ENCODE measurements at places on chromosomes 6 and 20.

DNA sequence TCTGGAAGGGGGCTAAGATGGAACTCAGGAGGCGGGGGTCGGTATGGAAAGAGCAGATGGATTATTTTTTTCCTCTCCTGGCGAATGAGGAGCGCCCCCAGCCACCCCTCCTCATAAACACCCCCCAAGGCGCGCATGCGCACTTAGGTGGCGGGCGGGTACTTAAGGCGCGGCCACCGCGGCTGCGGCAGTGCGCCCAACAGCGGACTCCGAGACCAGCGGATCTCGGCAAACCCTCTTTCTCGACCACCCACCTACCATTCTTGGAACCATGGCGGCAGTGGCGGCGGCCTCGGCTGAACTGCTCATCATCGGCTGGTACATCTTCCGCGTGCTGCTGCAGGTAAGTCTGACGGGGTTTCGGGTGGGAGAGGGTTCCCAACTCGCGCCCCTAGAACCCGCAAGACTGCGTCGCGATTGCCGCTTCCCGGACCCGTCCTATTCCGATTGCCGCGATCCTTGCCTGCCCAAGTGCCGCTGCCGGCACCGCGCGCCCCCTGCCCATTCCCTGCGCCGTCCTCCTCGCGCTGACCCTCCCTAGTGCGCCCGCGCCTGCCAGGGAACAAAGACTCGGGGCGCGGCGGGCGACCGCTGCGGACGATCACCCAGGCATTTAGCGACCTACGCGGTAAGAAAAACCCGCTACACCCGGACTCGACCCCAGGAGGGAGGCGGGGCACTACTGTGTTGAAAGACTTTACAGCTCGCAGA, at the start of gene NNAT:
TSS of gene NNAT (plus strand) at position 190 of the 711 bp plus-strand sequence. CDS start at position 272, 82 bp downstream.
- DNase-seq = no peak

DNA sequence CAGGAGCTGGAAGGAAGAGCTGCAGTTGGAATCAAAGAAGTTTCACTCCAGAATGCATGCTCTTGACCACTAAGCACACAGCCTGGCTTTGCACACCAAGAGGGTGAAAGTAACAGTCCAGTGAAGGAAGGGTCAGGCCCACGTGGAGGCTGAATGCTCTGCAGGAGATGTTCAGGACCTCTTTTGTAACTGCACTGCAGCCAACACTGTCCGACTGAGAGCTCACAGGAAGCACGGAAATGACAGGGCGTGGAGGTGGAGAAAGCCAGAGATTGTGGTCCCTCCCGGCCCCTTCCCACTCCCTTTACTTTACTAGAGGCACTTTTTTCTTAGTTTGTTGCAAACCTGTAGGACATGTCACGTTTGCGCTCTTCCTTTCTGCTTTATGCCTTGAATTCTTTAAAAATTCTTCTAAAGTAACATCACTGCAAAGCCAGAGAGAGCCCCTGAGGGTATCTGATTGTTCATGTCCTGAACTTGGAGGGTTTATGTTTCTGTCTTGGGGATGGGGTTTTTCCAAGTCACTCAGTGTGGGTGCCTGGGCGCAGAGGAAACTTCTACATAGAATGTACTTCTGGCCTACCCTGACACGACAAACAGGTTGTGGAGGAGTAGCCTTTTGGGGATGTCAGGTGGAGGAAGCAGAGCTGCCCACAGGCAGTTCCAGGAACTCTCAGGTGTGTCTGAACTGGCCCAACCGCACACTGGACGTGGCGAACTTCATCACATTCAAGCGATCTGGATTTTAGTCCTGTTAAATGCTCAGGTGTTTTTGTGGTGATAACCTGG, 40.9 kb downstream of the JAG1 start:
- no peak for DNase-seq

GRCh38 chr6:37739618-37740017, 41.9 kb upstream of the MDGA1 start:
- DNase-seq = no peak

DNA sequence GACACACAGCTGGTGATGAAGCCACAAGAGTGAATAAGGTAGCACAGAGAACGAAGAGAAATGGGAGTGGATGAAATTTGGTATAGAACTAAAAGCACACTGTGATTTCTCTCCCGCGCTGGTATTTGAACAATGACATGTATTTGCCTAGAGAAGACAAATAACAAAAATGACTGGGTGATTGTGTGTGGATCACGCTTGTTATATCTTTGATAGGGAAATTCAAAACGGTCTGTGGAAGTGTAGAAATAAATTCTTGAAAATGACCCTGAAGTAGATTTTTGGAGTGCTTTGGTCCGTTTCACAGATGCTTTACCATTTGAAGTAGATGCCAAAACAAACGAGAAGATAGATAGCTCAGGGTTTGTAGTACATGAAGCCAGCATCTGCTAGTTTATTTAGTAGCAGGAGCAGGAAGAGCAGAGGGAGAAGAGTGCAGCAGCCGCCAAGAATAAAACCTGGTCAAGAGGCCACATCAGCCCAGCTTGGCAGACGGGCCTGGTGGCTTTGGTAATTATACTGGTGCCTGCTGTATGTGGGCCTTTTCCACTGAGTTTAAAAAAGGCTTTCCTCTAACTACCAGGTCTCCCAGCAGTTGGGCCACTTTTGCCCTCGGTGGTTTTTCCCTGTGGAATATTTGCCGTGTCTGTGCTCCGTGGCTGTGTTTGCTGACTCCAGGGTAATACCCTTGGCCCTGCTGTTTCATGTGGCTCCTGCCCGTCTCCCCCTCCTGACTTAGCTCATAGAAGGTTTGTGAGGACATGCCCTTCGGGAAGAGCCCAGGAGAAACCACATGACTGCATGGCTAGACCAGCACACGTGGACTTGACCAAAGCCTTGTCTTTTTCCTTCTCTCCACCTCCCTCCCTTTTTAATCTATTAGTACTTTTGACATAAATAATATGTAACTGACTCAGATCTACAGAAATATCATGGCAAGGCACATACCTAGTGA, 294.0 kb downstream of the SOX4 start:
- DNase-seq = no peak

- no peak for DNase-seq
Observed at GRCh38 chr6:118086159-118086558, 179.1 kb downstream of the SLC35F1 start.

DNA sequence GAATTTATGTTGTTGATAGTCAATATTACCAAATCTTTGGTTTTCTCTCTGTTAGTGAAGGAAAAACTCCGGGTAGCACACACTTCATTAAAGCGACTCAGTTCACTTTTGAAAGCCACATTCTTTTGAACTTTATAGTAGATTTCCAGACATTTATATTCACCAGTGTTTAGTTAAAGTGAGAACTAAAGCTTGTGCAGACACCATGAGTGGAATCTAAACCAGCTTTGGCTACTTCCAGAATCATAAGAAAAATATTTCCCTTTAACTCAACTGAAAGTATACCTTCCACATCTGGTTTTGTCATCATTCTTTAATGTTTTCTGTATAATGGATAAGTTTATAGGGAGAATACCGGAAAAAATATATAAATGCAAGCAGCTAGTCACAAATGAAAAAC, 92.1 kb upstream of the COL21A1 start:
- DNase-seq = no peak

DNA sequence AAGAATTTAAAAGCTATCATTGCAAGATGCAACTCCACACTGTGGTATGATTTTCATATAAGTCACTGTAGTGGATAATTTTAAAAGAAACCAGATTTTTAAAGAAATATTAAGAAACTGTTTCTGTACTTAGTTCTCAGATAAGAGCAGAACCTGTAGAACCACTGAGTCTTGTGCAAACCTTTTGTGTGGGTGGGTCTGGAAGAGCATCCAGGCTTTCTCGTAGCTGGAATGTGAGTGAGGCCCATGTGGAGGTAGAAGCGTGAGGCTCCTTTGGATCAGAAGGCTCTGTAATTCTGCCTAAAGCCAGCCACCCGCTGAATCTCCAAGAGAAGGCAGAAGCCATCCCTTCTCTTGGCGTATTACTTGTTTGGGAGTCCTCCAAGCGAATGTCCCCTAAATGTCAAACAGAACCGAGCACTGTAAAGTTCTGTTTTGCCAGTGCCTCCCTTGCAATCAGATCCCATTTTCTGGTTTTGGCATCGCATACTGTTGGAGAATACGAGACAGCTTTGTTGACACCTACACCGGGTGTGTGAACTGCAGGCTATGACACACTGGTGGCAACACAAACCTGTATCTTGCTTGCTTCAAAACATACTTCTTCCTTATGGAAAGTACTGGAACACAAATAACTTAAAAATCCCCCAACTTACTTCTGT, 188.7 kb downstream of the FOXC1 start:
- DNase-seq = no peak

GRCh38 chr6:134508862-134509498, 191.1 kb upstream of the SGK1 start:
- no peak for DNase-seq

DNA sequence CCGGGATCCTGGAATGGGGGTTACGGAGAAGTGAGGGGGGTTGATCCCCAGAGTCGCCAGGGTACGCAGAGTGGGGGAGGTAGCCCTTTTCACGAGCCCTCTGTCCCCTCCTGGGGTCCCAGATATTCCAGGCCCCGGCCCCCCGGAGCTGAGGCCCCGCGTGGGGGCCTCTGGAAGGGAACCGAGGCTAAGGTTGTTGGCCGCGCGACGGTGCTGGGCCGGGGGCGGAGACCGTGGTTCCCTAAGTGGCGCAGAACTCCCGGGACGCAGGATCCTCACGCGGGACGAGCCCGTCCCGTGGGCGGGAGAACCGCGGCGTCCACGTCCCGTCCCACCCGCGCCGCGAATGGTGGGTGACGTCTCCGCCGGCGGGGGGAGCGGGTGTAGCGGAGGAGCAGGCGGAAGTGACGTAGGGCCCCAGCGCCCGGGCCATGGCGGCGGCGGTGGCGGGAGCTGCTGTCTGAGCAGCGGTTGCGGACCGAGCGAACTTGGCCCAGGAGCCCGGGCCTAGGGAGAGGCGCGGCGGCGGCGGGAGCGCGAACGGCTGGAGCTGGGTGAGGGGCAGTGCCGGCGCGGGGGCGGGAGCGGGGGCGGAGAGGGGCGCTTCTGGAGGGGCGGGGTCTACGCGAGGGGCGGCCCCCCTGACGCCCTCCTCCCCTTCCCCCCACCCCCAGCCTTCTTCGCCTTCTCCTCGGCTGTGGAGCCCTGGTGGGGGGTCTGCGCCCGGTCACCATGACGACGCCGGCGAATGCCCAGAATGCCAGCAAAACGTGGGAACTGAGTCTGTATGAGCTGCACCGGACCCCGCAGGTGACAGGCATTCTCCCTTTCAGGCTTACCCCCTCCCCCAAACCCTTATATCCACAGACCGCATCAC, at the start of gene RING1:
TSS of gene RING1 (plus strand) at position 410 of the 877 bp plus-strand sequence. CDS start at position 733, 323 bp downstream.
- peak; percentile 74 for DNase-seq

- no peak for DNase-seq
Observed at GRCh38 chr6:36120018-36120417, 10.3 kb upstream of the MAPK13 start.

DNA sequence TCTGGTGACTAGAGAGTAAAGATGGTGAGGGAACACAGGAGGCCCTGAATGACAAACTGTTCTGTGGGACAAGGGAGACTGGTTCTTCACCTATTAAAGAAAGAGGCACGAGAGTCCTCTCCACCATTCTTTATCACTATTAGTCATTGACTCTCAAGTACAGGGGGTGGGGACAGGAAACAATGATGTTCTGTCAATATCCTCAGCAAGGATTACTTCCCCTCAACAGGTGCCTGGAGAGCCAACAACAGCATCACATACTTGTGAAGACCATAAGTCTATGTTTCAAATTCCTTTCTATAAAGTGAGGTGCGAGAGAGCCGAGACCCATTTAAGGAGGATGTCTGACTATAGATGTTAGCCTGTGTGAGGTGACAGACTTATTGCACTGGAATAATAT, 72.4 kb upstream of the TBC1D7 start:
- no peak for DNase-seq

GRCh38 chr6:7911345-7911725, 747 bp upstream of the TXNDC5 start:
- DNase-seq = no peak

- DNase-seq = no peak
Observed at GRCh38 chr6:118739696-118740353, 88.4 kb upstream of the CEP85L start.

- no peak for DNase-seq
Observed at GRCh38 chr6:169960886-169961611, 209.6 kb downstream of the ERMARD start.

DNA sequence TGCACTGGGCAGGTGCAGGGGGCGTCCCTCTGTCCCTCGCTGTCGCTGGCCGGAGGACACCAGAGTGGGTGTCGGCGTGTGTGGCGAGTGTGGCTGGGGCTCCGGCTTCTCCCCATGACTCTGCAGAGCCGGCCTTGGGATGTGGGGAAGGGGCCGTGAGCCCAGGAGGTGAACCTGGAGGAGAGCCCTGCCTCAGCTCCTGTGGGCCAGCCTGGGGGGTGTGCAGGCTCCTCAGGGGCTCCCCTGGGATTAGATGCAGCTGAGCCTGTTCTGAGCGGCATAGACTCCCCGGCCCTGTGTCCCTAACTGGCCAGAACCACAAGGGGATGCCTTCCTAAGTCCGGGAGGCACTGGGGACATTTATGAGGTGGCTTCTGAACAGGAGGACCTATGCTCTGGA, 73.2 kb upstream of the GATA5 start:
- DNase-seq = no peak

- no peak for DNase-seq
Observed at GRCh38 chr6:26258212-26258977, 106.6 kb upstream of the BTN3A2 start.

GRCh38 chr6:138970856-138971425, 17.1 kb downstream of the REPS1 start:
- no peak for DNase-seq

DNA sequence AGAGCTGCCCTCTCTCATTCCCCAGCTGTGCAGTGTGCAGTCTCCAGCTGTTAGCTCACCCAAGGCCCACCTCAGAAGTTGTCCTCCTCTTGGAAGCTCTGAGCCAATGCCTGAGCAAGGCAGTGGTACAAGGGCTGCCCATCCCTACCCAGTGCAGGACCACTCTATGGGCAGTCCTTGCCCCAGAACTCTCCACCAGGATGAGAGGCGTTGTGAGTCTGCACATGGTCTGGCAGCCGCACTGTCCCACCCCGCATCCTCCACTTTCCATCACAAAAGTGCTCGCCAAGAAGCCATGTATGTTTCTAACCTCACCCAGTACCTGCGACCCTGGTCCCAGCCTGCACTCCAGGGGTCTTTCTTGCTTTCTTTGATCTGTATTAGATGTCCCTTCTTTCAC, 175.1 kb upstream of the PMEPA1 start:
- no peak for DNase-seq

GRCh38 chr6:10747251-10747972, at the start of gene TMEM14B:
TSS of gene TMEM14B (plus strand) at chr6:10747805. CDS start at chr6:10749246, 1,441 bp downstream.
- DNase-seq = peak; percentile 99

GRCh38 chr6:168095716-168096250, 16.8 kb upstream of the FRMD1 start:
- DNase-seq = no peak

DNA sequence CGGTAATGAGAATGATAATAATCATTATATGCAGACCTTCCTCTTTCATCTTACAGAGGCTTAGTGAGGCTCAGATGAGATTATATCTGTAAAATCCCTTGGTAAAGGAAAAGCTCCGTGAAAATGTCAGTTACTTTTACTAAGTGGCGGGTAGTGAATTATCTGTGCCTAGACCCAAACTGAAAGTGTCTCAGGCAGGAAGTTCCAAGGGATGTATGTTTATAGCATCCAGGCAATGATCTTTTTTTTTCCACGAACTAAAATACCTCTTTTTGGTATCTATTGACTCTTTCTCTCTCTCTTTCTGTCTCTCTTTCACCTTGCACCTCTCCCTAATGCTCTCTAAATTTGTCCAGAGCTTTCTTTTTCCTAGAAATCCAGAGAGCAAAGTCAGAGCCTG, 5.0 kb downstream of the TCF21 start:
- no peak for DNase-seq

GRCh38 chr6:119643876-119644275, 294.3 kb upstream of the MAN1A1 start:
- DNase-seq = no peak
